ENCODE measurements at places on chromosomes 7 and 10.

- no peak for DNase-seq
Observed at GRCh38 chr7:151711906-151712809, 164.8 kb downstream of the PRKAG2 start.

GRCh38 chr10:26215935-26216584, 514 bp upstream of the GAD2 start:
- DNase-seq = peak; percentile 28

- DNase-seq = no peak
Observed at GRCh38 chr7:45595809-45596664, 21.9 kb downstream of the ADCY1 start.

DNA sequence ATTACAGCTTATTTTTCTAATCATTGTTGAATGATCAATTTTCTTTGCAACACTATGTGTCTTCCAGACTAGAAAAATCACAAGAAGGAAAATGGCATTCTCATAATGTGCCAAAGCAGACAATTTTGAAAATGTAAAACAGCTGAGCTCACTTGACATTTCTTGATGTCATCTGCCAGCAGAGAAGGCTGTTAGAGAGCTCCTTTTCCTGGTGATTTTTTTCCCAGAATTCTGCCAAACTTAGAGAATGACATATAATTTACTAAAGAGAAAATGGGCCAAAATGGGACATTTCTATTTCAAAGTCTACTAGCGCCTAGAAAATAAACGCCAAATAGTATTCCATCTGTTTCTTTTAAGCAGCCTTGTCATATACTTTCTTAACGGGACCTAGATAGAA, 88.9 kb upstream of the CSTF2T start:
- DNase-seq = no peak

- DNase-seq = no peak
Observed at GRCh38 chr10:19169041-19169440, 120.4 kb downstream of the MALRD1 start.

DNA sequence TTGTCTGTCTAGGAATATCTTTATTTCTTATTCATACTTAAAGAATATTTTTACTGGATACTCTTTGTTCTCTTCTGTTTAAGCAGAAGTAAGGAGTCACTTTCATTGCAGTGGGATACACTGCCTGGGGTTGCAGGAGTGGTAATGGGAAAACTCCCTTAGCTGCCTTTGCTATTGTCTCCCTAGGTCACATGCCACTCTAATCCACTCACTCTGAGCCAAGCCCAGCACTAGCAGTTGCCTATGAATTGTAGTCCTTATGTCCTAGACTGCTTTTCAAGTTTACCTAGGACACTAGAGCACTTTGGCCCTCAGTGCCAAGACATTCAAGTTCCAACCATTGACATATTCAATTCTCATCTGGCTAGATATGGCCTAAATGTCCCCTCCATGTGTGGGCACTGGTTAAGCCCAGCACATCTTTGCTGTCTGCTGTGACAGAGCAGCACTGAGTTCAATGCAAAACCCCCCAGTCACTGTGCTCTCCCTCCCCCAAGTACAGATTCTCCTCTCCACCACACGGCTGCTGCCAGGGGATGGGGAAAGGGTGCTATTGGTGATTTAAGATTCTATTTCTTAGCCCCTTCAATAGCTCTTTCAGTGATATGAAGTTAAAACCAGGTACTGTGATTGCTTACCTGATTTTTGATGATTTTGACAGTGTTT, 991.7 kb upstream of the KCND2 start:
- DNase-seq = no peak

DNA sequence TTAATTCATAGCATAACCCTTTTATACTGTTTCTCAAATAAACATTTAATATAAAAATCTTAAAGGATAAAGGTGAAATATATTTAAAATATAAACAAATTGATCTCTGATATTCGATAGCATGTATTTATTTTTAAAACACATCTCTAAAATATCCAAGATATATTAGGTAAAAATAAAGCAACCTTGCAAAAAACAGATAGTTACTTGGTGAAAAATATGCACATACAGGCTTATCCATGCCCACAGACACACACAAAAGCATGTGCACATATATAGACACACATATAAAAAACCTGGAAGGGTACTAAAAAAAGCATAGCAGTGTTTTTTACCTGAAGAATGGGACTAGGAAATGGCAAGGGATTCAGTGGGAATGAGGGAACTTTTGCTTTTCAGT, 19.8 kb downstream of the POT1 start:
- no peak for DNase-seq

GRCh38 chr10:131198401-131198800, 113.1 kb downstream of the TCERG1L start:
- DNase-seq = no peak

DNA sequence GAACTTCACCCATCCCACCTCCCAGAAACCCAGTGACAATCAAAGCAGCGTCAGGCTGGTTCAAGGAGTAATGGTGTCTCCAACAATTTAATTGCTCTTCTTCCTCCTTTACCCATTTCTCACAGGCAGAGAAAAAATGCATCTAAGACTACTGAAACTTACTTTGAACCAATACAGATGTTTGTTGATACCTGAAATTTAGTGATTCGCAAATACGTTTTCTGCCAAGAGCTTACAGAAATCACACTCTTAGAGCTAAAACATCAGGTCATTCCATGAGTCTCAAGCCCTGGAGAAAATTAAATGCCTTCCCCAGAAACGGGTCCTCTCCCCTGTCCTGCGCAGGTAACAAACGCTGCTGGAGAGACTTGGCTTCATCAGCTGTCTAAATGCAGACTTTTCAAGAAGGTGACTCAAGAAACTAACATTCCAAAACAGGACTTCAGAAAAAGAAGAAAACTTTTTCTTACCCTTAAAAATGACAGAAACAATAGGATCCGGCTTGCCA, 443 bp downstream of the MYOF start:
- peak; percentile 29 for DNase-seq

DNA sequence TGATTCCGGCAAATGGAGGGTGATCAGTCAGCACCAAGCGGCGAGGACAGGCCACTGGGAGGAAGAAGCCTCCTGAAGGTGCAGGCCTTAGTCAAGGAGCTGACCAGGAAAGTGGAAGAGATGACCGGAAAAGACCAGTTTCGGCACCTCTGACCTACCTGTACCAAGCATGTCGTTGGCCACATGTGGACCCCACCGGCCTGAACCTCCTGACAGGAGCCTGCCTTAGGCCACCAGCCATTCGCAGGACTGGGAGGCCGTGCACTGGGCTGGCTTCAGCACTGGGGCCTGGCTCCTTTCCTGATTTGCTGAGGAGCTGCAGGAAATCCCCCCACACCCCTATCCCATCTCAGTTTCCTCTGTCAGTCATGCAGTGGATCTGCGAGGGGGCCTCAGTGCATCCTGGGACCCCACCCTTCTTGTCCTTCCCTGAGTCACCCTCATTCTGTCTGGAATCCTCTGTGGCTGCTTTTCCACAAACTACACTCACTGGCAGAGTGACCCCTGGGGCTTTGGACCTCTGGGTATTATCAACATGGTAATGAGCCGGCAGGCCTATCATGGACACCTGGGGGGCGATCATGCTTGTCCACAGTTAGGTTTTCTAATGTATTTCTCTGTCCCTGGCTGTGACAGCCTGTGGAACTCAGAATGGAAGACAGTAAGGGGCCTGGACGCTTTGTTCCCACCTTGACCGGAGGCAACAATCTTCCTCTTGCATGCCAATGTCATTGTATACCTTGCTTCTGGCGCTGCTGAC, 33.0 kb downstream of the RAMP3 start:
- DNase-seq = no peak

DNA sequence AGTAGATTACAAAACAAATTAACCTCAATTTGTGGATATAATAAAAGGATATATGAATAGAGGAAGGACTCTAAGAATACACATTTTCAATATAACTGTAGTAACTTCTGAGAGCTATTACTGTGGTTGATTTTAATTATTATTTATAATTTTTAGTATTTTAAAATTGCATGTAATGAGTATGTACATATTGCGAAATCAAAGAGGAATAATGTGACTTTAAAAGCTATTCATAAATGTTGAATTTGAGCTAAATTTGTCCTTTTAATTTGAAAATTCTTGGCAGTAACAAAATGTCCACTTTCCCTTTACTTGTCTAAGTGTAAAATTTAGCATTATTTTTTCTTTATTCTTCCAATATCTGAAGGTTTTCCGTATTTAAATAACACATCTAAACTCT, 750.6 kb upstream of the PCDH15 start:
- DNase-seq = no peak

DNA sequence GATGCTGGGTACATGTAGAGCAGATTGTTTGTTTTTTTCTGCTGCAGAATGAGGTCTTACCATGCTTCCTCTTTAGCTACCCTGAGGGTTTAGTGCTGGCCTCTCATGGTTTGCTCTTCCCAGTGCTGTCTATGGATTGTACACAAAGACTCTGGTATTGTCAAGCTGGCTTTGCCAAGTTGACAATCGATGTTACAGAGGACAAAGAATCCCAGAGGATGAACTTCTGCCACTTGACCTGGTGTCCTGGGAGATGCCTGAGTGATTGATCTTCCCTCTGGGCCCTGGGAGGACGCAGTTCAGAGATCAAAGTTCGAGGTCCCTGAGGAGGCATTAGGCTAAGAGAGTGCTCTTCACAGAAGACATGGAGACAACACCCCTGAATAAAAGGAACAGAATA, 865.4 kb downstream of the CCSER2 start:
- no peak for DNase-seq

GRCh38 chr10:131630772-131631258, 270.0 kb upstream of the PPP2R2D start:
- no peak for DNase-seq

- DNase-seq = no peak
Observed at GRCh38 chr7:110780712-110781111, 310.2 kb upstream of the LRRN3 start.

- DNase-seq = no peak
Observed at GRCh38 chr7:158935062-158935461, 78.7 kb downstream of the DYNC2I1 start.

DNA sequence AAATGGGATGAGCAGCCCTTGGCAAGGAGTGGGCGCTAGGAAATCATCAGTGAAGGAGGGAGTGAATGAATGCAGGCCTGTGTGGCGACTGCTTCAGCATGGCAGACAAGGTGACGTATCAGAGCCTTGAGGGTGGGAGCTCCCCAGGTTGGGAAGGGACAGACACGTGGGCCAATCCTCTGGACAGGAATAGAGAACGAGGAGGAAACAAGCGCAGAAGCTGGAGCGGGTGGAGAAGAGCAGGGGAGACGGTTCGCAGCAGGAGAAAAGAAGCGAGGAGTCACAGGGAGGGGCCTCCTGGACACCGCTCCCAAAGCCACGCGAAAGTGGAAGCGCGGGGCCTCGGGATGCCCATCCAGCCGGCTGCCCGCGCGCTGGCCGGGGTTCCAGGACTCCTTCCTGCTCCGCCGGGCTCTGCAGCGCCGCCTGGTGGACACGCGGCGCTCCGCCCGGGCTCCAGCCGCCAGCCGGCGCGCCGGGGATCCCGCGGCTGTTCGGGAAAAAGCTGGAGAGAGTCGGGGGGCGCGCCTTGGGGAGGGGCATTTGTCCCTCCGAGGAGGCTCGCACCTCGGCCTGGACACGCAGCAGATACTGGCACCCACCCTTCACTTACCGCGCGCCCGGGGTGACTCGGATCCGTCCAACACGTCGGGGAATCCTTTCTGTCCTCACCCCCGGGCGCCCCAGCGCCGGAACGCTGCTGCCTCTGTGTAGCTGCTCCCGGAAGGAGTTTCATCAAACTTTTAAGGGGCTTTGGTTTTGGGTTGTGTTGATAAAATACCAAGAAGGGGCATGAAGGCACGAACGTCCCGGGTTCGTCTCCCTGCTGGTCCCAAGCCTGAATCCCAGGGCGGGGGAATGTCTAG, 6.3 kb downstream of the ZNF503 start:
- peak; percentile 14 for DNase-seq

DNA sequence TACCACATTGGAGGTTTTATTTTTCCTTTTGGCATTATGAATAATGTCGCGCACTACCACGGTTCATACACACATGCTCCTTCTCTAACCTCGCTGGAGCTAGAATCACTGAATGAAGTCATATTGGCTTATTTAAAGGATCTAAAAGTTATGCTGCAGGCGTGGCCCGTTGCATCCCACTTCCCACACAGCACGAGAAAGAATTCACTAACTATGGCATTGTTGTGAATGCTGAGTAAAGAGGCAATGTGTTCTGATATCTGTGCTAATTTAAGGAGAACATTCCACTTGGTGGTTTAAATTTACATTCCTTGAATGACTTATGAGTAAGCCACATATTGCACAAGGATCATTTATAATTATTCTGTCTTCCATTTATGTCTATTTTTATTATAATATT, 20.7 kb downstream of the TCERG1L start:
- no peak for DNase-seq

DNA sequence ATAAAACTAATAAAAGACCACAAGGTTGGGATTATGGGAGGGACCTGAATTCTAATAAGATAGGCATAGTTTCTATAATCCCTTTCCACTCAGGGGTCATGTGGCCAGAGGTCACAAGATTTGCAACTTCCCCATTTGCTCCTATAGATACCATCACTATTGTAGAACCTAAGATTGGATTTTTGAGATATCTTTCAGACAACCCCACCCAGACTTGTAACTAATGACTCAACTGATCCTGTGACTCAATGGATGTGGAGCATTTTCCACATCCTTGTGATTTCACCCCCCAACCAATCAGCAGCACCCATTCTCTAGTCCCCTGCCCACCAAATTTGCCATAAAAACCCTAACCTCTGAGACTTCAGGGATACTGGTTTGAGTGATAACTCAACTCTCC, 51.9 kb upstream of the PIK3AP1 start:
- no peak for DNase-seq

DNA sequence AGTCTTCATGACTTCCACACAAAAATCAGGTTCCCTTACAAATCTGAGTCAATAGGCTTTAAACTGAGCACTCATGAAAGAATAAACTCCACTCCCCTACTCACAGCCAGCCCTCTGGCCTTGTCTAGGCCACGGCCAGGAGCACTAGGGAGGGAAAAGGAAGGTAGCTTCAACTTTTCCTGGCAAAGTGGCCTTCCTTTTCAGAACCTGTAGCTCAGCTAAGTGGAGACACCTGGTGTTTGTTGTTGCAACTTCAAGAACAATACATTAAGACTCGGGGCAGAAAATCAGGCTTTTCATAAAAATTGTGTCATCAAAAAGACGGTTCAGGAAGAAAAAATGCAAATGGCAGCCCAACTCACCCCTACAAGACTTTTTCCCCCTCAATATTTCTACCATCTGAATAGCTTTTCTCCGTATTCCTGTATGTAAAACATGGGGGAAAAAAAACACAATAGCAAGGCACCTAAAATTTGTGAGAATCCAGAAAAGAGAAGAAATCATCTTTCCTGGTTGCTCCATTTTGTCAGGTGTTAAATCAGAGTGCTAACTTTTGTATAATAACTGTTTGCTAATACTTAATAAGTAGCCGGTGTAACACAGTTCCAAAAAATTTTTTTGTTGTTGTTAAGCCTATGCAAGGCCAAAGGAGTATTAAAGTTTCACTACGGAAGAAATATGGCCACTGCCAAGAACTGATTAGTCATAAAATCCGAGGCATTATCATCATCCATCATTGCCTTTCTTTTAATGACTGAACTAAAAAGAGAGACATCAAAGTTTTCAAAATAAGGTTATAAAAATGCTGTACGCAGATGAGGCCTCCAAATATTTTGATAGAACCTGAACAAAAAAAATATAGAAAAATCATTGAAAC, 66.2 kb upstream of the ARID5B start:
- peak; percentile 20 for DNase-seq

GRCh38 chr10:87706731-87707130, 47.1 kb downstream of the PAPSS2 start:
- no peak for DNase-seq

GRCh38 chr7:152637920-152638580, 37.9 kb downstream of the XRCC2 start:
- DNase-seq = no peak
